ENCODE measurements at places on chromosomes 3 and 15.

GRCh38 chr3:47108546-47108945 lies 55.4 kb downstream of the SETD2 start:
- no peak for DNase-seq

DNA sequence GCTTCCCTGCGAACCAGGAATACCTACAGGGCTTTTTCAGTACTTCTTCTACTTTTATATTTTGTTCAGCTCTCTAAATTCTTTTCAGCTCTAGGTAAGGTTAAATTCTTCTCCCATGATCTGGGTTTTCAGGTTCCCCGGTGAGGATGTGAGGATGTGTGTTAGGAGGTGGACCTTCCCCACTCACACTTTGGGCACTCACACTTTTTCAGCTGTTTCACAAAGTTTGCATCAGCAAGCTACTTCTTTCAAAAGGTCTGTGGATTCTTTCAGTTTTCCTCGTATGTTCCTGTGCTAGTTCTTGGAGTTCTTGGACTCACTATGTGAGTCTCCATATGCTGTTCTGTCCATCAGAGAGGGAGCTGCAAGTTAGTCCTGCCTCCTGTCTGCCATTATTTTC lies 13.9 kb upstream of the OR5K2 start:
- DNase-seq, result no peak

GRCh38 chr3:114884213-114884923 lies 262.7 kb downstream of the ZBTB20 start:
- DNase-seq, result no peak

DNA sequence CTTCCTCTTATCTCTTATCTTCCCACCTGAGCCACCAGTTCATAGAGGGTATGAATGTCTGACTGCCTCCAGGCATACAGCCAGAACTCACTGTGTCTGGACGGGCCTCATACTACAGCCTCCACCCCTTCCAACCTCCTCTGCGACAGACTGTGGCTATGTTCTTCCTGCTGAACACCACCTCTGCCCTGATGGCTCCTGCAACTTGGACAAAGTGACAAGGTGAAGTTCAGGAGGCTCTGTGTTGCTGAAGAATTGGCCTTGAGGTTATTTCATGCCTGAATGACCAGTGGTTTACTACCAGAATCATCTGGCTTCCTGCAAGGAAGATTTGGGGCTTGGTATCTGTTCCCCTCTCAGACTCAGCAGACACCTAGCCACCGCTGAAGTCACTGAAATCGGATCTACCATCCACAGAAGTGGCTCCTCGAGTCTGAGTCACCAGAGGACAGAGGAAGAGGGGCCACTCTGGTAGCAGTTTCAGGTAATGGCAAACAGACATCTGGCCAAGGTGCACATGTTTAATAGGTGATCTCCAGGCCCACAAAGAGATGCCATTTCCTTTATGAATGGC lies 14.2 kb upstream of the ULK3 start:
- no peak for DNase-seq

DNA sequence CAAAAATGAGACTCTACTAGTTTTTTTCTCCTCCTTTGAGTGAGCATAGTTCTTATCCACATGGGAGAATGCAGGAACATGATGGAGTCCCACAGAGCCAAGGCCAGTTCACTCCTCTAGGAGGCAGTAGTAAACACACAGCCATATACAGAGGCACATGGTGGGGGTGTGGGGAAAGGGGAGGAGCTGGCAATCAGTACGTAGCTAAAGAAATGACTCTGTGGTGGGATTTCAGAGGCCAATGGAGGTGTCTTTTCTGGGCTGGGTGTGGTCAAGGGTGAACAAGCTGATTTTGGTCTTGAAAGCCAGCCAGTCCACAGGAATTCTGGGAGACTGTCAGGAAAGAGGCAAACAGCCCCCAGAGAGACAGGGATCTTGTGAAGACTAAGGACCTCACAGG lies 6.6 kb upstream of the RAB11A start:
- peak; percentile 86 for DNase-seq

- DNase-seq, result no peak
Observed at GRCh38 chr15:65812916-65813315, 20.8 kb upstream of the DENND4A start.

- DNase-seq, result no peak
Observed at GRCh38 chr15:47806008-47806407, 88.7 kb downstream of the SEMA6D start.

DNA sequence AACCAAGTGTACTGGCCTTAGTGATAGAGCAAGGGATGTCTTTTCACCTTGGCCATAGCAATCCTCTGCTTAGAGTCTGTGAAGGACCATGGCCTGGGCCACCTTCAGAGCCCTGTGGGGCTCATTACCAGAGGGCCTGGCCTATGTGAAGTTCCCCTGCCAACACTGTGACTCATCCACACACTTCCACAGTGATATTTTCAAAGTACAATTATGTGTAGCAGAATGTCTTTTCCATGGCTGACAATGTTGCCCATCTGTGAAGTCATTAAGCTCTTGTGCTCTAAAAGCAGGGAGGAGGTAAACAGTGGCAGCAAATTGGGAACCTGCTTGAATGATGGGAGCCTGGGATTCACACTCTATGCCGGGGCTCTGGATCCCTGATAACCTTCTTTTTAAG lies 12.2 kb upstream of the CACNA1D start:
- no peak for DNase-seq

DNA sequence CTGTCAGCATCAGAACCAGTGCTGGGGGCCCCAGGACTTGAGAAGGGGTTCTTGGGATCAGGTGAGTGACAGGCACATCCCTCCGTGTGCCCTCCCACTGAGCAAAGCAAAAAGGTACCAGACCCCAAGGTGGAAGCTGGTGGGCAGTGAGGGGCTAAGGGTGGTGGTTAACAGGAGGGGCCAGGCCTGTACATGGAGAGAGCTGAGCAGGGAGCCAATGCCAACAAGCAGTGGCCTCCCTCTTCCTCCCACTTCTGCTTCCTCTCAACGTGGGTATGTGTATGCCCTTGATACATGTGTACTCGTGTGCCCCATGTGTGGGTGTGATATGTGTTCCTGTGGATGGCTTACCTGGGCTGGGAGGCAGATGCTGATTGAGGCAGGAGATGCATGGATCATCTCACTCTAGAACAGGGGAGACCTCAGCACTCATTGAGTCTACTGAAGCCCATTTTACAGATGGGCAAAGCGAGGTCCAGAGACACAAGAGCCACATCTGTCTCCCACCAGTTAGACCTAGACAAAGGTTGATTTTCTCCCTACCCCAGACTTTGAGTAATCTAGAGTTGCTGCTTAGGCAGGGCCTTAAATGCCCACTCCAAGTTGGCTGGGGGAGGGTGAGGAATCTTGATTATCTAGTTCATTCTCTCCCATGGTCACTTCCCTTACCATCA lies 945 bp downstream of the VIPR1 start:
- DNase-seq, result no peak

GRCh38 chr3:58018892-58019742 lies 10.9 kb downstream of the FLNB start:
- no peak for DNase-seq

DNA sequence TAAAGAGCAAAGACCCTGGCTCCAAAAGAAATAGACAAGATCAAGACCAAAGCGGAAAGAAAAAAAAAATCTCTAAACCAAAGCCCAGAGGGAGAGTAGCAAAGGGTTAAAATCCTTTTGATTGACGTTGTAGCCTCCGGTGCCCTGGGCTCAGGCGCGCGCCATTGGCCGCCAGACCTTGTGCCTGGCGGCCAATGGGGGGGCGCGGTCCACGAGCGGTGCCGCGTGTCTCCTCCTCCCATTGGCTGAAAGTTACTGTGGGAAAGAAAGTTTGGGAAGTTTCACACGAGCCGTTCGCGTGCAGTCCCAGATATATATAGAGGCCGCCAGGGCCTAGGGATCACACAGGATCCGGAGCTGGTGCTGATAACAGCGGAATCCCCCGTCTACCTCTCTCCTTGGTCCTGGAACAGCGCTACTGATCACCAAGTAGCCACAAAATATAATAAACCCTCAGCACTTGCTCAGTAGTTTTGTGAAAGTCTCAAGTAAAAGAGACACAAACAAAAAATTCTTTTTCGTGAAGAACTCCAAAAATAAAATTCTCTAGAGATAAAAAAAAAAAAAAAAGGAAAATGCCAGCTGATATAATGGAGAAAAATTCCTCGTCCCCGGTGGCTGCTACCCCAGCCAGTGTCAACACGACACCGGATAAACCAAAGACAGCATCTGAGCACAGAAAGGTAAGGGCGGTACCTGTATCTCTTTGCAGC lies at the start of gene HES1:
HES1 (plus strand) TSS at position 343 of the 713 bp plus-strand sequence; CDS start at position 576, 233 bp downstream.
- DNase-seq, result peak; percentile 95

DNA sequence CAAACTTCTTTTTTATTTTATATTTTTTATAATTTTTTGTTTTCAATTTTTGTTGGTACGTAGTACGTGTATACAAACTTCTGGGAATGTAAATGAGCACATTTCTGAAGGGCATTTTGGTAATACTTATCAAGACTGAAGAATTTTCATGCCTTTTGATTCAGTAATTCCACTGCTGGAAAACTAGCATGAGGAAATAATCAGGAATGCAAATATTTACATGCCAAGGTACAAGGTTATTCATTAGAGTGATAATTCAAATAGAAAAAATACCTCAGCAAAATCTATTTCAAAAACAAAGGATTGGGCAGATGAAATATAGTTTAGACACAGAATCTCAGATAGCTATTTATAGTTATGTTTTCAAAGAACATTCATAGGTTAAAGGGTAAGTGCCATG lies 128.7 kb downstream of the DMXL2 start:
- no peak for DNase-seq

- DNase-seq, result peak; percentile 85
Observed at GRCh38 chr3:21752749-21753347, 1.8 kb upstream of the ZNF385D start.

DNA sequence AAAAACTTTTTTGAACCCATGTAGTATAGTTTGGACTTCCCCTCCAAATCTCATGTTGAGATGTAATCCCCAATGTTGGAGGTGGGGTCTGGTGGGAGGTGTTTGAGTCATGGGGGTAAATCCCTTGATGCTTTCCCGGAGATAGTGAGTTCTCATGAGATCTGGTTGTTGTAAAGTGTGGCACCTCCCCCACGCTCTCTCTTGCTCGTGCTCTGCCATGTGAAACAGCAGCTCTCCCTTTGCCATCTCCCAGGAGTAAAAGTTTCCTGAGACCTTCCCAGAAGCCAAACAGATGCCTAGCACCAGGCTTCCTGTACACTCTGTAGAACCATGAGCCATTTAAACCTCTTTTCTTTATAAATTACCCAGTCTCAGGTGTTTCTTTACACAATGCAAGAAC lies 16.0 kb upstream of the RNU6-1 start:
- no peak for DNase-seq

DNA sequence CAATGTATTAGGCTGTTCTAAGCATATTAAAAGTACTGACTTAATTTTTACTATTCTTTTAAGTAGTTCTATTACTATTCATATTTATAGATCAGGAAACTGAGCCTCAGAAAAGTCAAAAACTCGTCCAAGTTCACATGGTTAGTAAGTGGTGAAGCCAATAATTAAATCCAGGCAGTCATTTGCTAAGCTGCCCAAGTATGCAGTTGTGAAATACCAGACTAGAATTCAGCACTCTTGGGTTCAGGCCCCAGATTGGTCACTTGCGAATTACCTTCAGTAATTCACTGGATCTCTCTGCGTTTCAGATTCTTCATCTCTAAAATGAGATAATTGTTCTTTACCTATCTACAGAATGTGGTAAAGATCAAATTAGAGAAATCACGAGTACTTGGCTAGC lies 161.9 kb upstream of the CADPS start:
- DNase-seq, result peak; percentile 25

DNA sequence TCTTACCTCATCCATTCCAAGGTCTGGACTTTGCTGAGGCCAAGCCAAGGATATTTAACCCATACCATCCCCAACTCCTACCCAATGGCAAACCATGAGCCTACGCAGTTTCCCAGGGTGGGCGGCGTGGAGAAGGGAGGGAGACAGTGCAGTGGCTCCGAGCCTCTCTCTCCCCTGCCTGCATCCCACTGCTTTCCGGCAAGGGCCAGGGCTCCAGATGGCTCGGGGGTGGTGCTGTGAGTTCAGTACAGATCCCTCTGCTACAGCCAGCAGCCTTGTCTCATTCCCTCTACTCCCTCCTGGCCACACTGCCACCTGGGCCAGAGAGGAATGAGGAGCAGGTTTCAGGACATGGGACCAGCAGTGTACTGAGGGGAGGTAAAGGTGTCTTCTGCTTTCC lies 44.3 kb upstream of the APEH start:
- no peak for DNase-seq

DNA sequence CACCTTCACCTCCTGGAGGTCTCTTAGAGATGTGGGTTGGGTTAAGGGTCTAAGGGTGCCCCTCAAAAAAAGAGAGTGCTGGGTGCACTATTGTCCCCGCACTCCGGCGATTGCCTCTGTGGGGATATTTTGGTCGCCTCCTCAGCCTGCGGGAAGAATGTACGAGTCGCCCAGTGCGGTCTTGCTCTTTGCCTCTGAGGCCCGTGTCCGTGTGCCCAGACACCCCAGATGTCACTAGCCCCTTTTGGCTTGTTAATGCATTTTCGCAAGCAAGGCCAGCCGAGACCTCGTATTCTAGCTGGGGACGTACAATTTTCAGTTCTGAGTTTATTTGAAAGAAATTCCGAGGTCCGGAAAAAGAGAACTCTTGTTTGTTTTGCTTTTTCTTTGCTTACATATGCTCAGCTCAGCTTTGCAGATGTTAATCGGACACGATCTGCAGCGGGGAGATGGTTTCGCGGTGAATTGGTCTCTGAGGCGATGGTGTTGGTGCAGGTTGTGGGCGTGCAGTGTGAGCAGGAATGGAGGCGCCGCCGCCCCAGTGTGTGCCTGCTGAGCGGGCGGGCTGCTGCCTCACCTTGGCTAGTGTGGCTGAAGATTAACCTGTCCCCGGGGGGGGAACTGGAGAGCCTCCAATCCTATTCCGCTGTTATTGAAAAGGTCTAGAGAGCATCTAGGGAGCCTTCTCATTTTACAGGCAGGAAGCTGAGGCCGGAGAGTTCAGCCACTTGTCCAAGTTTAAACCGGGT lies 1.4 kb downstream of the ST6GAL1 start:
- peak; percentile 14 for DNase-seq

- no peak for DNase-seq
Observed at GRCh38 chr15:28179270-28179669, 80.2 kb upstream of the OCA2 start.

DNA sequence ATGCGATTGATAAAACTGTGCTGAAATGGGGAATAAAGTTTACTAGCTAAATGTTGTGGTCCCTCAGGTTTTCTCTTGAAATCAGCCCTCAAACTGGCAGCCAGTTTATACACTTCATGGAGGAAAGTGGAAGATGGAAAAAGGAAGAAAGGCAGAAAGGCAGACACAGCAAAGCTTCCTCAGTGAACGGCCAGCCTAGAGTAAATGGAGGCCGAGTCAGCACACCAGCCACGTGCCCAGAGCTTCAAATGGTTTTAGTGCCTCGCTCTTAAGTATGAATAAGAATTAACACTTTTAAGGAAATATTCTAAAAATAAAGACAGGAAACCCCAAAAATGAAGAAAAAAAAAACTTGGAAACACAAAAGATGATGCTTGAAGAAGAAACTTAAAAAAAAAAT lies 48.3 kb downstream of the GNB4 start:
- DNase-seq, result no peak

GRCh38 chr3:132643366-132643765 lies 16.2 kb downstream of the ACAD11 start:
- no peak for DNase-seq

DNA sequence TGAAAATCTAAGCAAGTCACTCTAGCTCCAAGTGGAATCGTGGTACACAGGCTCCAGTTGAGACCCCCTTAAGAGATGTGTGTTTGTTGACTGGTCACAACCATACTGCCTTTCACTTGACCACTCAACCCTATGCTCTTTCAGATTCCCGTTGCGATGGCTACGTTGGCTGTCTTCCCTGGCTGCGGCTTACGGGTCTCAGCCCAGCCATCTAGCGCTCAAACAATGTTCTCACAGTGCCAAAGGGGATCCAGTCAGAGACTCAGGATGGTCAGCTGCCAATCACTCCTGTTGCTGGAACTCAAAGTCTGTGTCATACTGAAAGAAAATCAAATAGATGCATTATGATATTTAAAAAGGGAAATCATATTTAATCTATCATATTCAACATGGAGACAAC lies 237.6 kb downstream of the ITPR1 start:
- no peak for DNase-seq
